CD4-positive, alpha-beta T cell treated with Interleukin-4 for 1 hour (primary cell): ENCODE measurements at places on chromosomes 12 and 14.

- DNase-seq = no peak
Measured at GRCh38 chr12:127125607-127126259, 1141.2 kb upstream of the TMEM132C start.

DNA sequence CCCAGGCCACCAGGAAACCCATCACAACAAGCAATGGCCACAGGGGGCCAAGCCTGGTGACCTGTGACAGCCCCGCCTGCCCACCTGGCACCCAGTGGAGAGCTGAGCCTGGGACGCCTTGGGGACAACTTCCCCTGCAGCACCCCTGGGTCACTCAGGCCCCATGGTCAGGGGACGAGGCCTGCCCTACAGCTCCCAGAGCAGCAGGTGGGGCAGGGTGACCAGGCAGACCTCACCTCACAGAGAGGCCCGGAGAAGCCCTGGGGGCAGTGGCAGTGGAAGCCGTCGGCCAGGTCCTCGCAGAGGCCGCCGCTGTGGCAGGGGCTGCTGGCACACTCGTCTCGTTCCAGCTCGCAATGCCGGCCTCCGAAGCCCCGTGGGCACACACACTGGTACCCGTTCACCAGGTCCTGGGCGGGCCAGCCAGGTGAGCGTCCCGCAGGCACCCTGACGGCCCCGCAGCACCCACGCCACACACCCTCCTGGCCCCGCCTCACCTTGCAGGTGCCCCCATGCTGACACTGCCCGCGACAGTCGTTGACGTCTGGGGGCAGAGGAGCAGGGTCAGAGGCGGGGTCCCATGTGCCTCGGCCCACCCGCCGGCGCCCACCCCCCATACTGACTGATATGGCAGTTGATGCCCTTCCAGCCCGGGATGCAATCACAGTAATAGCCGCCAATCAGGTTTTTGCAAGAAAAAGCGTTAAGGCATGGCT, 18.1 kb downstream of the JAG2 start:
- no peak for DNase-seq

DNA sequence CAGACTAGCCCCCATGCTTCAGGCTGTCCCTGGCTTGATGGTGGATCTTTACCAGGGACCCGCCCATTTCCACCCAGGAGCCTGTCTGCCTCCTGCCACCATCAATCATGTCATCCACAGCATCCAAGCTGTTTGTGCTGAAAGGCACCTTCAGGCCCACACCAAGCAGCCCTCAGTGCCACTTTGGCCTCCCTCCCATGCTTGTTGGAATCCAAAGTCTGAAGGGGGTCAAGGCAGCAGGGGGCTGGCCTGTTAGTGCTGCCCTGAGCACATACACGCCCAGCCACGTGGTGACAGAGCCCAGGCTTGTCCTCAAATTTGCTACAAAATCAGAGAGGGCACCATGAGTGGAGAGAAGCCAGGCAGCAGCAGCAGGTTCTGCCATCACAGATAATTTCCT, 1146.8 kb downstream of the FSCB start:
- DNase-seq = no peak

GRCh38 chr12:61385771-61386170, 874.4 kb upstream of the USP15 start:
- no peak for DNase-seq

GRCh38 chr12:106767954-106768822, 6.3 kb upstream of the RIC8B start:
- DNase-seq = no peak

- no peak for DNase-seq
Measured at GRCh38 chr12:21301-22189, 45.0 kb upstream of the IQSEC3 start.

DNA sequence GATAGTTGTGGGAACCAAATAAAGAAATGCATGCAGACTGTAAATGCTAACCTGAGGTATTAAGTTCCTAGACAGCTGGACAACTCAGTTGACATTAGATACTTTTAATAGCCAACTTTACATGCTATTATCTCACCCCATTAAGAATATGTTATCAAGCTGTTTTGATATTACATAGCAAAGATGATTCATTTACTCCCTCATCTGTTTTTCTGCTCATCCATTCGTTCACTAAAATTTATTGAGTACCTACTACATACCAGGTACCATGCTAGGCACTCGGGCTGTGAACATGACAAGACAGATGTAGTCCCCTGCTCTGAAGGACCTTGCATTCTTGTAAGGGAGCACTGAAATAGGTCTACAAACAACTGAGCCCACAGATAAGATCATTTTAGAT, 192.4 kb downstream of the DACT1 start:
- DNase-seq = no peak

- no peak for DNase-seq
Measured at GRCh38 chr14:29217813-29218450, 451.3 kb downstream of the FOXG1 start.

DNA sequence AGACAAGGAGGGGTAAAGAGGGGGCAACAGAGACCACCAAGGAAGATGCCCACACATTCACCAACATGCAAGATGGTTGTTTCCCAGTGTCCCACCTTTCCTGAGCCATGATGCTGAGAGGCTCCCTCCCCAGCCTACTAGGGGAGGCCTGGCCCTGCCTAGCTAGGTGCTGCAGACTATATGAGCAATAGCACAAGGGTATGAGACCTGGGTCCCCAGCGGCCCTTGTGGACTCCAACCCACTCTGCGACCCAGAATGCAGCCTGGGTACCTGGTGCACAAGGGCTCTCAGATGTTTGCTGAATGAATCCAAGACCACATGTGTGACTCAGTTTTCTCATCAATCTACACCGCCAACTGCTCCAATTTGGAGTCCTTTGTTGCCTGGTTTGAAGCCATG, 13.9 kb downstream of the TGFB3 start:
- no peak for DNase-seq

DNA sequence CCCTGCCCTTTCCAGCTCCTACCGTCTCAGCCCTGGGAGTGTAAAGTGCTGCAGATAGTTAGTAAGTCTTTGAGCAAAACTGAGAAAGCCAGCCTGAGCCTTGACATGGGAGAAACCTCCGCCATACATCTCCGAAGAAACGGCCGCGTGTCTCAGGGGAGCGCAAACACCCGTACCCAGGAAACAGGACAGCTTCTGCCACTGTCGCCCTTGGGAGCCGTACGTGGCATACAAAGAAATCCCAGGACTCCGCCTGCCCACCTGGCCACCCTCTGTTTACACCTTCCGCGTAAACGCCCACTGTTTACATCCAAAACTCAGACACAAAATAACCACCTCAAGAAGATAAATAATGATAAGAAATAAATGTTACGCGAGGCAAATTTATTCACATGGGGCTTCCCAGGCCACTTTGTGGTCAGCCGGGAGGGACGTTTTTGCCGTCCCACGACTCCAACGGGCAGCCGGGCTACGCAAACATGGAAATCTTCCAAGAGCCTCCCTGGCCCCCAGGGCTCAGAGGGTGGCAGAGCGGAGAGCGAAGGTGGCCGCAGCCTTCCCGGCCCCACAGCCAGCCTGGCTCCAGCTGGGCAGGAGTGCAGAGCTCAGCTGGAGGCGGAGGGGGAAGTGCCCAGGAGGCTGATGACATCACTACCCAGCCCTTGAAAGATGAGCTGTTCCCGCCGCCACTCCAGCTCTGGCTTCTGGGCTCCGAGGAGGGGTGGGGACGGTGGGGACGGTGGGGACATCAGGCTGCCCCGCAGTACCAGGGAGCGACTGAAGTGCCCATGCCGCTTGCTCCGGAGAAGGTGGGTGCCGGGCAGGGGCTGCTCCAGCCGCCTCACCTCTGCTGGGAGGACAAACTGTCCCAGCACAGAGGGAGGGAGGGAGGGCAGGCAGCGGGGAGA, at the start of gene BDKRB2:
Gene BDKRB2 (plus strand): TSS at position 689 of the 908 bp plus-strand sequence. CDS start 32,269 bp downstream, outside the sequence.
- DNase-seq = no peak

- peak; percentile 30 for DNase-seq
Measured at GRCh38 chr12:53174881-53175491, 5.5 kb upstream of the ZNF740 start.

DNA sequence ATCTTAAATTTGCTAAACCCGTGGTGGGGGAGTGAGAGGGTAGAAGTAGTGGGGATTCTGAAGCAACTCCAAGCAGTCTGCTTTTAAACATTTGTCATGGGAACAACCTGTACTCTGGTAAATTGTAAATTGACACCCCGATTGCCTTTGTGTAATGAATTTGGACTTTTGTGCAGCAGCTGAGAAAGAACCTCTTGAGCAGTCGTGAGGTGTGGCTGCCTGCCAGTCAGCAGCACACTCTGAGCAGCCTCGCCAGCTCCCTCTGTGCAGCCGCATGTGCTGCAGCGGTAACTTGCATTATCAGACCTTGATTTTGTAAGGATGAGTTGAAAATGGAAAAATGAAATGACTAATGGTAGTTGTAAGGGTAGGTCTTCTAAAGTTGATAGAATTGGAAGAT, 74.3 kb downstream of the SUSD6 start:
- DNase-seq = no peak

DNA sequence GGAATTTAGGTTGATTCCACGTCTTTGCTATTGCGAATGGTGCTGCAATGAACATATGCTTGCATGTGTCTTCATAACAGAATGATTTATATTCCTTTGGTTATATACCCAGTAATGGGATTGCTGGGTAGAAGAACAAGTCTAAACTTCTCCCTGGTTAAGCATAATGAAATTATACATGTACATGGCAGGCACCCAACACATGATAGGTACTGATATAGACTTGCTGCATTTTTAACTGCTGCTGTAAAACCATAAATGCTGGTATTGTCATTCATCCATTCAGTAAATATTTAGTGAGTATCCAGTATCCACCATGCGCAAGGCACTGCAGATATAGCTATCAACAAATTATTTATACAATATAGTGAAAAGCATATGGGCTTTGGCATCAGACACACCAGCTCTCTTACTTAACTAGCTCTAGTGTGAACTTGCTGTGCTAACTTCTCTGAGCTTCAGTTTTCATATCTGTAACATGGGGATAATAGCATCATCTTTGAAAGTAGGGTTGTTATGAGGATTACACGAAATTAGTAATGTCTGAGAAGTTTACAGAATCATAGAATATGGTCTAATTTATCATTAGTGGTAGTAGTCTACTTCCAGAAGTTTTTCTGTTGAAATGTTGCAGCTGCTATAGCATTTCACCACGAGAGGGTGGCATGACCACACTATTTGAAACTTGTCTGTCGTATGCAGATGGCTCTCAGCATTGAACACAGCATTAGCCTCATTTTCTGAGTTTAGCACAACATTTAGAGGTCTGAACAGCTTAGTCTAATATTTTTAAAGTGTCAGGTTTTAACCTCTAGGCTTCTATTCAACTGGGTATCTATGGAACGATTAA, 32.0 kb upstream of the SEL1L start:
- no peak for DNase-seq

DNA sequence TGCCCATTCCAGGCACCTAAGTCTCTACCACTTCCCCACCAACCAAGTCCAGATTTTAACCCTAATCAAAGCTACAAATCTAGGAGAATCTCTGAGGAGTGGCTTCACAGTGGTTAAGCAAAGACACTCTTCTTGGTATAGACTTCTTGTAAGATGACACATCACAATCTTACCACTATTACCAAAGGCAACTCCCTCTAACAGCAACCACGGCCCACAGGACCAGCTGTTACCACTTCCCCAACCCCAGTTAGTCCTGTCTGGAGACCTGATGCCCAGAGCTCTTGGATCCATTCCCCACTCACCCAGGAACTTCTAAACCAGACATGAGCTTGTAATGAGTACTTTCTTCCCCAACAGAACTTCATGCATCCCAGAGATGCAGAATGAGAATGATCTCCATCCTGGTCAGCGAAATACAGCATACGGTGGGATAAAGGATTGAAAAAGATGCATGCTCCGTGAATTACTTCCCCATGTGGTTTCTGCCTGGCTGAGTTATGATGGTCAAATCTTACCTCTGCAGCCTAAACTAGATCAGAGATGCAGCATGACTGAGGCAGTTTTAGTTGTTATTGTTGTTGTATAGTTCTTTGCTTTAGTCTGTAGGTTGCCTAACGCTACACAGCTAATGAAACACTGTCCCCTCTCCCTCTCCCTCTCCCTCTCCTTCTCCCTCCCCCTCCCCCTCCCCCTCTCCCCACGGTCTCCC, 87.7 kb upstream of the FOXN3 start:
- peak; percentile 63 for DNase-seq

DNA sequence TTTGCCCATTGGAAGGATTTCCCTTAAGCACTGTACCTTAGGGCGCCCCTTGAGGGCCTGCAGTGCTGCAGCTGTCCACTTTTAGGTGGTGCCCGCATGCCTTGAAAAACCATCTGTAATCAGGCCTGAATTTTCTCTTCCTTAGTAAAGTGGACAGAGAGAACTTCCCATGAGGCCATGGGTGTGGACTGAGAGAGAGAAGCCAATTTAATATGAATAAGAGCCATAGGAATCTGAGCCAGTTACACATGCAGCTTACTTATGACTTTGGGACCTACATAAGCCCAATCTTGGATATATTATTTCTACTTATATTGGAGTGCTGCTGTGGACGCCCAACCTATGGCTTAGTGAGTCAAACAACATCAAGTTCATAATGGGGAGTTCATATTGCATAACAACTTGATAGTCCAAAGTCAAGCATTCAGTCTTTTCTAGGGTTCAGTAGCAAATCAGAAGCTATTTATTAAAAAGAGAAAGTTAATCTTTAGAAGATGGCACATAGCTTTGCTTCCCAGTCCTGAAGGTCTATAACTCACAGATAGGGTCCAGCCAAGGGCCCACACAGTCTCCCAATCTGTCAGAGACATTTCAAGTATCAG, 11.1 kb upstream of the ETV6 start:
- DNase-seq = no peak

- DNase-seq = no peak
Measured at GRCh38 chr14:81353691-81354323, 46.3 kb downstream of the STON2 start.

DNA sequence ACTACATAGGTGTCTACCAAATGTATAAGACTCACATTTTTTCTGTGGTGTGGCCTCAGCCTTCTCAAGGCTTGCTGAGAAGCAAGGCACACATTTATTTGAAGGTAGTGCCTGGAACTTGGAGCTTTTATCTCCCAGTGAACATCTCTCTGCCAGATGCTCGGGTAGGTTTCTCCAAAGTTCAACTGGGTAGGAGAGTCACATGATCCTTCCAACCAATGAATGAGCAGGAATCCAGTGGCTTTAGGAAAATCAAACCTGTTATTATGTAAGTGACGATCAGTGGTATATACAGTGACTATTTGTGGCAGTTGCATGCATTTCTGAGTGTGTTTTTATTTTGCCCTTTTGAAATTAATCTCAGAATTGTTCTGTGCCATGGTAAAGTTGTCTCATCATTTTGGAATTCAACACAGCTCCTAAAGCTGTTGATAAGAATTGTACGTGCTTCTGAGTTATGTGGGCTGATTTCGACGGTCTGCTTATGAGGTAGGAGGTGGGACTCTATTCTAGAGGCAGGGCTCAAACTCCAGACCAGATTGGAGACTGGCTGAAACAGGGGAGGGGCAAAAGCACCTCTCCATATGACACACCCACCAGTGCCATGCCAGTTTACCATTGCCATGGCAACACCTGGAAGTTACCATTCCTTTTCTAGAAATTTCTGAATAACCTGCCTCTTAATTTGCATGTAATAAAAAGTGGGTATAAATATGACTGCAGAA, 57.6 kb downstream of the EID3 start:
- DNase-seq = no peak
